CD4-positive, alpha-beta T cell (primary cell): ENCODE measurements at places on chromosomes 3 and 15.

DNA sequence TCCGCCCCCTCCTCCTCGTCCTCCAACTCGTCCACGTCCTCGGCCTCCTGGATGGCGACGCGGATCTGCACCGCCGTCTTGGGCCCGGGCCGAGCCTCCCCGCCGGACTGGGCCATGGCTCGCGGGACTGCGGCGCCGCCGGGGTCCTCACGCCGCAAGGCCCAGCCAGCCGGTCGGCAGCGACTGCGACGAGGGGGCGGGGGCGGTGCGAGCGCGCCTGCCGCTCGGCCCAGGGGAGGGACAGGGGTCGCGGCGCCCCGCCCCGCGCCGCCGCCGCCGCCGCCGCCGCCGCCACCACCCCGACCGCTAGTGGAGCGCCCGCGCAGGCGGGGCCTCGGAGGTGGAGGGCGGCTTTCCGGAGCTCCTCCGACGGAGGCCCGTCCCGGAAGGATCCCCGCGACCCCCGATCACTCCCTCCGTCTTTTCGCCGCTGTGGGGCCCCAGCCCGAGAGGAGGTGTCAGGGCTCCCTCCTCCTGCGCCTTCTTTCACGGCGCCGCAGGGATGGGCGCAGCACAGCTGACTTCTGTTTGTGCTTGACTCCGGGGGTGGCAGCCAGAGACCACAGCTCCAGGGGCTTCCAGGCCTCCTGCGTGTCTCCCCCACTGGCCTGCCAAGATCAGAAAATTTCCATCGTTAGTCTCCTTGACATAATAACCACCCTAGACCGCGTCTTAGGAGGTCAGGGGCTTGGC, at the start of gene LARP6:
LARP6 (minus strand) TSS at position 185 of the 693 bp plus-strand sequence; CDS start at position 116, 69 bp downstream.
- no peak for DNase-seq

GRCh38 chr3:138803006-138803653, 31.6 kb downstream of the PIK3CB start:
- no peak for DNase-seq

GRCh38 chr15:51198701-51199232, 104.1 kb upstream of the TNFAIP8L3 start:
- DNase-seq: no peak

GRCh38 chr3:42635111-42635510, 18.4 kb upstream of the ZBTB47 start:
- no peak for DNase-seq

- no peak for DNase-seq
These were observed 26.8 kb downstream of the RPN1 start for GRCh38 chr3:128623762-128624176.

DNA sequence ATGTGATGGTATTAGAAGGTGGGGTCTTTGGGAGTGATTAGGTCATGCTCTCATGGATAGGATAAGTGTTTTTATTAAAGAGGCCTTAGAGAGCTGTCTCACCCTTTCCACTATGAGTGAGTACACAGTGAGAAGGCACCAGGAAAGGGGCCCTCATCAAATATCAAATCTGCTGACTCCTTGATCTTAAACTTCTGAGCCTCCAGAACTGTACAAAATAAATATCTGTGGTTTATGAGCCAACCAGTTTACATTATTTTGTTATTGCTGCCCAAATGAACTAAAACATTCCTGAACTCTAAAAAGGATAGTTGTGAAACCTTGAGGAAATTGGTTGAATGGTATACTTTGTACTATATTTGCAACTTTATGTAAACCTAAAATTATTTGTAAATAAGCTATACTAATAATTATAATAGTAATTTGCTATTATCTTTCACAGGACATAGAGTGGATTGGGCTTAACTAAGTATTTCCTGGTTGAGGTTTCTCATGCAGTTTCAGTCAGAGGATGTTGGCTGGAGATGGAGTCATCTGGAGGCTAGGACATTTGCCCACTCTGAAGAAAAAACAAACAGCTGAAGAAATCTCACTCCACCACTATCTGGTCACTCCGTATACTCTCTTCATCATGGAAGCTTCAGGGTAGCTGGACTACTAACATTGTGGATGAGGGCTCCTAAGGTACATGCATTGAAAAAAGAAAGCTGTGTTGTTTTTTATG, 1068.6 kb upstream of the CADM2 start:
- no peak for DNase-seq

DNA sequence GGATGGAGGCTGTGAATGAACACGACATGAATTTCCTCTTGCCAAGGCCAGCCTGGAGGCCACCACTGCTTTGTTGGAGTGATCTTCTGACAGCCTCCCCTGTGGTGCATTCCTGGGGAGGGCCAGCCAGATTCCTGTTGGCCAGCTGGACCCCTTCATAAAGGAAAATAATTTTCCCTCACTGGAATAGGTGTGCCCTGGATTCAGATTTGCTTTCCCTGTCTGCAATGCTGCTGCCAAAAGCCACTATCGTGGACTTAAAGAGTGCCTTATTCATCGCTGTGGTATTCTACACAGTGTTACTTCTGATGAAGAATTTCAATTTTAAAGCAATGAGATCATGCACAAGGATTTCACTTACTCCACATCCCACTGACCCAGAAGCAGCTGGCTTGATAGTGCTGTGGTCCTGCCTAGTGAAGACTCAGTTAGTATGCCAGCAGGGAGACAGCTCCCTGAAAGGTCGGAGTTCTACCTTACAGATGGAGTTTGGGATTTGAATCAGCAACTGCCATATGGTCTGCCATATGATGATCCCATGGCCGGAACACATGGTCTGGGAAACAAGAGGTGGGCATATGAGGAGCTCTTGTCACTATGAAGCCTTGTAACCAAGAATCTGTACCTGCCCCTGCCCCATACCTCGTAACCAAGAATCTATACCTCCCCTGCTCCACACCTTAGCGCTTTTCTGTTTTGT, 145.2 kb downstream of the KLF13 start:
- DNase-seq: no peak

DNA sequence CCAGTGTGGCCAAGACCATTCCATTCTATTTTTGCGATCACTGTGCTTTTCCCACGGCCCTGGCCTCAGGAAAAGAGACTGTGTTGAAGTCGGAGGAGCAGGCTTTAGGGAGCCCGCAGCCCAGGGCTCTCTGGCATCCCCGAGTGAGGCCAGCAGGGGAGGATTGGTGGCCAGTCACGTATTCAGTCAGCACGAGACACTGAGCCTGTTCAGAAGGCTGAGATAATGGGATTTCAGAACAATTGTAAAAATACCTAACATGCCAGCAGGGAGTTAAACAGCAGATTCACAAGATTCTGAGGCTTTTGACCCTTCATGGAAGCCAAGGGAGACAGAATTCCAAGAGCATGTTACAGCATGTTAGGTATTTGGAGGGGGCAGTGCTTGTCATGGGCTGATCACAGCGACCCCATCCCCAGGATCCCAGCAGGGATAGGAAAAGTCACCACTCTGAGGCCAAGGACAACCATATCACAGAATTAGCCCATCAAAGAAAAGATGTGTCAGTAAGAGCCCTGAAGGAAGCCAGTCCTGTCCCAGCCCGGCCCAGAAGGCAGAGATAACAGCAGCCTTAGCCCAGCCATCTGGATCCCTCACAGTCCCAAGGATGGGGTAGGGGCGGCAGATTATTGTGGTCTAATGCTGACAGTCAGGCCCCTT, 40.6 kb downstream of the AMOTL2 start:
- no peak for DNase-seq

- DNase-seq: no peak
These were observed 549 bp downstream of the TRH start for GRCh38 chr3:129974833-129975704.

- DNase-seq: no peak
These were observed 6.0 kb downstream of the C3orf62 start for GRCh38 chr3:49271047-49271446.

DNA sequence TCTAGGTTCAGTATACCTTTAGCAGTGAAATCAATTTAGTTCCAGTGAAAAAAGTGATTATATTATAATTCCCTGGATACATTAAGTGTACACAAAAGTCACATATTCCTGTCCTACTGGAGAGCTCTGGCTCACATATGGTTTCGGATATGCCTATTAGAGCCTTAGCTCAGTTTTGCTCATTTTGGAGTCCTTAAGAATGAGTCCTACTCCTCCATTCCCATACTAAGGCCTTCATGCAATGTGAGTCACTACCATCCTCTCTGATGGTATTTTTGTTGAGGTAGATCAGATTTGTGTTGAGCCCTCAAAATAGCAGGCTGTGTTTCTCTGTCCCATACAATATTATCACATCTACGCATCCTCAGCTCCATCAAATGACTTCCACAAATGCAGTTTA, 294.2 kb upstream of the COL8A1 start:
- no peak for DNase-seq

GRCh38 chr15:68704496-68705021, 116.1 kb downstream of the ANP32A start:
- no peak for DNase-seq

DNA sequence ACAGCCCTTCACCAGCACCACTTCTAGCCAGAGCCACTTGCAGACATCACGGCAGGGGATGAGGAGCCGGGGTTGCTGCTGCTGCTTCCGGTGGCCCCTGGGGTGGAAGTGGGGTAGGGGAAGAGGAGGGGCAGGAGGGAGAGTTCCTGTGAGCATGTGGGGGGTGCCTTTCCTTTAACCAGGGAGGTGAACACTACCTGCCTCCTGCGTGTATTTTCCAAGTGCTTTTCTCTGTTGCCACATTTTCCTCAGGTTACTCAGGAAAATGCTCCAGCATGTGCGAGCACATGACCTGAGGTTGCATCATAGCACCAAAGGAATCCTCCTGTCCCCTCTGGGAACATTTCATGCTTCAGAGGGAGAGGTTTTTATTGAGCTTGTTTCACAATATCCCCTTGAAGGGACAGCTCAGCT, 12.2 kb upstream of the SACM1L start:
- peak; percentile 41 for DNase-seq

DNA sequence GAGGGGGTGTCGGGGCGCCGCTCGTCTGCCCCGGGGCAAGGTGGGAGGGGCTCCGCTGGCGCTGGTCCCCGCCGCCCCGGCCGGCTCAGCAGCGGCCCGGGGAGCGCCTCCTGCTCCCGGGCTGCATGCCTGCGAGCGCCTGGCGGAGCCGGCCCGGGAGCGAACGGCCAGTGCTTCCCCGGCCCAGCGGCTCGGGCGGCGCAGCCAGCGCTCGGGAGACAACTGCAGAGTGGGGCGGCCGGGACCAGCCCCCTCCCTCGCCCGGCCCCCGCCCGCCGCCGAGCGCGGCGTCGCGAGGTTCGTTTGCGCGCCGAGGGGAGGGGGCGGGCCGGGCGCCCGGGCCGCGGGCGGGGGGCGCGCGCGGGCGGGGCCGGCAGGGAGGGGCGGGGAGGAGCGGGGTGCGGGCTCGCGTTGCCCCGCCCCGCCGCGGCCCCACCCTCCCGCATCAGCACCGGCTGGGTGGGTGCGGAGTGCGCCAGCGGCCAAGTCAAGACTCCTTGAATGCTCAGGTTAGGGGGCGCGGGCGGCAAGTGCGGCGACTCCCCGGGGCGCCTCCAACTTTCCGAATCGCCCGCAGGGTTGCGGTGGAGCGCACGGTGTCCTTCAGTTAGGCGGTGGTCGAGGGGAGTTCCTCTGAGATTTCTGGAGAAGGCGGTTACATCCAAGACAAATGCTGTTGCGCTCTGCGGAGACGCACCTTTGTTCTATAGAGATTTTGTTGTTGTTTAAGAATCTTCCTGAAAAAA, at the start of gene RGMA:
RGMA (minus strand) TSS at position 231 of the 746 bp plus-strand sequence. CDS start 279 bp downstream, outside the sequence.
- DNase-seq: no peak

- DNase-seq: no peak
These were observed 33.7 kb downstream of the FLNB start for GRCh38 chr3:58041826-58042324.

DNA sequence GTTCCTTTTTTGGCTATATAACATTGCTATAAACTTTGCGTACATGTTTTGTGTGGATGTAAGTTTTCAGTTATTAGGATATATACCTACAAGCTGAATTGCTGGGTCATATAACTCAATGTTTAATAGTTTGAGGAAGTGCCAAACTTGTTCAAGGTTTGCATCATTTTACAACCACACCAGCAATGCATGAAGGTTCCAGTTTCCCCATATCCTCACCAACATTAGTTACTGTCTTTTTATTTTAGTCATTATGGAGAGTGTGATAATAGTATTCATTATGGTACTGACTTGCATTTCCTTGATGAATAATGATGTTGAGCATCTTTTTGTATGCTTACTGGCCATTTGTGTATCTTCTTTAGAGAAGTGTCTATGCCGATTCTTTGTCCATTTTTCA, 112.3 kb downstream of the NR1I2 start:
- DNase-seq: no peak

DNA sequence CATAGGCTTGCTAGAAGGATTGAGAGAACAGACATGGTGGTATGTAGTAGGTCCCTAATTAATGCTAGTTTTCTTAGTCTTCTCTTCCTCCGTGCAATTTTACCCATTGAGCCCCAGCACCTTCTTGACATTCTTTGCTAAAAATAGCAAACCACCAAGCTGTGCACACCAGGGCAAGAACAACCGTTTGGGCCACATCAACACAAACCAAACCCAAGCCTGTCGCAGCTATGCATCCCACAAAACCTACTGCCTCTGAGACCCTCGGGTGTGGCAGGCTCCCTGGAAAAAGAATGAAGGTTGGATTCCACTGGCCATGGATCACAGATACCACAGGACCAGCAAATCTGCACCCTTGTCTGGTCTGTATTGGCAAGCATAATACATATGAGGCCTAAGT, 27.1 kb downstream of the HEG1 start:
- no peak for DNase-seq

- DNase-seq: no peak
These were observed 23.7 kb downstream of the IFT122 start for GRCh38 chr3:129463716-129464115.

GRCh38 chr15:78070049-78070700, 7.3 kb downstream of the TBC1D2B start:
- no peak for DNase-seq

- DNase-seq: no peak
These were observed 58.2 kb downstream of the ZBTB38 start for GRCh38 chr3:141426404-141427034.

GRCh38 chr3:45549961-45550360, 44.6 kb upstream of the LIMD1 start:
- no peak for DNase-seq

DNA sequence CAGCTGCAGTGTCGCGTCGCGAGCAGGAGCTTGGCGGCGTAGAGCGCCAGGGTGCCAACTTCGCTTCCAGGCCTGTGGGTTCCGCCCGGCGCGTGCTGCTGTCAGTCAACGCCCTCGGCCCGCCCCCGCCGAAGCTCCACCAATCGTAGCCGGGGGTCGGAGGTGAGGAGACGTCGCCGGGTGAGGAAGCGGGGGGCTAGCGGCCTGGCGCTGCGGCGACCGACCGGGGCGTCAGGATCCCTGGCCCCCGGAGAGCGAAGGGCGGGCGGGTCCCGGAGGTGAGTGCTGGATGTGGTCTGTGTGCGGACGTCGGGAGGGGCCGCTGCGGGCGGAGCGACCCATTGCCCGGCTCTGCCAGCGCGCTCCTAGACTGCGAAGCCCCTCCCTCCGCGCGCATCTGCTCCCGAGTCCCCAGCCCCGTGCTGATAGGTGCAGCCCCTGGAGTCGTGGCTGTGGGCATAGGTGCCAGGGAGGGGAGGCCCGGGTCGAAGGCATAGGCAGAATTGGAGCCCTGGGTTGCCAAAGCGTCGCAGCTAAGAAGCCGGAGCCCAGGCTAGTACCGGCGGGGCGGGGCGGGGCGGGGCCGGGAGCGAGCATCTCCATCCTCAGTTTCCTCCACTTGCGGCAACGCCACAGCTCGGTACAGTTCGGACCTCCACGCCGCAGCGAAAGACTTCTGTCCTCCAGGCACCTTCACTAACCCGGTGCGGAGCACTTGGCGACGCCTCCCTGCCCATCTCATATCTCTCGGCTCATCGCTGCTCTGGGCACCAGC, at the start of gene NXPE3:
NXPE3 (plus strand) TSS at position 165 of the 775 bp plus-strand sequence. CDS start 6,386 bp downstream, outside the sequence.
- peak; percentile 92 for DNase-seq

- DNase-seq: no peak
These were observed 75.5 kb downstream of the MSL2 start for GRCh38 chr3:136120373-136121348.
